Transverse colon (tissue), 4 donors: ENCODE measurements at places on chromosomes 2 and 18. TPM values are rescaled to one million over a fixed set of nuclear protein-coding genes. Genes with fewer than 3 reads are reported as not detected.

DNA sequence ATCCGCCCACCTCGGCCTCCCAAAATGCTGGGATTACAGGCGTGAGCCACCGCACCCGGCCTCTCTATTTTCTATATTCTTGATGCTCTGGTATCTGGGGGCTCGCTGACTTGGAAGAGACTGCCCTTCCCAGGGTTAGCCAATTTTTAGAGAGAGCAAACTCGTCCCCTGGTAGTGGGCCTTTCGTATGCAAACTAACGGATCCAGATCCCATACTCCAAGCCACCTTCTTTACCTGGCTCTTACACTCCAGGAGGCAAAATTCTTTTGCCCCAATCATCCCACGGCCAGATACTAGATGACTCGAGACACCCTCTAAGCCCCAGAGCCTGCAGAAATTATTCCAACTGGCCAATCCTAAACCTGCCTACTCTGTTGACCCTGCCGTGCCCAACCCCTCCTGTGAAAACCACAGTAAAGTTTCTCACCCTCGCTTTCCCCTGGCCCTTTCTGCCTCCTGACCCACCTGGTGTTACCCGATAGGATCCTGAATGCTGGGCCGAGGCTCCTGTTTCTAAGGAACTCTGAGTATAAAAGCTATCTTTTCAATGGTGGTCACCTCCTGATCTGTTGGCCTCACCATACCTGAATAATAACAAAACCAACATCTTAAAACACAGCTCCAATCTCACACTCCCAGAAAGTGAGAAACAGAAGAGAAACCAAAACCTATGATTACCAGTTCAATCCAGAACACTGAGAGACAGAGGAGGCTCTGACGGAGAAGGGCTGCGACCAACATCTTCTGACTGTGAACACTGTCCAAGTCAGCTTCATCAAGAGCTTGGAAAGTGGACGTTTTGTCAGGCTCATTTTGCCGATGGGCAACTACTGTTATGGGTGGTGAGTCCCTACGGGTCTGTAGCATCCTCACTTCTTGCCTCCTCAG, 57.6 kb upstream of the ZNF532 start:
- DNase-seq, result peak; percentile 16

GRCh38 chr2:26438526-26438925, 36.8 kb downstream of the DRC1 start:
- no peak for DNase-seq

DNA sequence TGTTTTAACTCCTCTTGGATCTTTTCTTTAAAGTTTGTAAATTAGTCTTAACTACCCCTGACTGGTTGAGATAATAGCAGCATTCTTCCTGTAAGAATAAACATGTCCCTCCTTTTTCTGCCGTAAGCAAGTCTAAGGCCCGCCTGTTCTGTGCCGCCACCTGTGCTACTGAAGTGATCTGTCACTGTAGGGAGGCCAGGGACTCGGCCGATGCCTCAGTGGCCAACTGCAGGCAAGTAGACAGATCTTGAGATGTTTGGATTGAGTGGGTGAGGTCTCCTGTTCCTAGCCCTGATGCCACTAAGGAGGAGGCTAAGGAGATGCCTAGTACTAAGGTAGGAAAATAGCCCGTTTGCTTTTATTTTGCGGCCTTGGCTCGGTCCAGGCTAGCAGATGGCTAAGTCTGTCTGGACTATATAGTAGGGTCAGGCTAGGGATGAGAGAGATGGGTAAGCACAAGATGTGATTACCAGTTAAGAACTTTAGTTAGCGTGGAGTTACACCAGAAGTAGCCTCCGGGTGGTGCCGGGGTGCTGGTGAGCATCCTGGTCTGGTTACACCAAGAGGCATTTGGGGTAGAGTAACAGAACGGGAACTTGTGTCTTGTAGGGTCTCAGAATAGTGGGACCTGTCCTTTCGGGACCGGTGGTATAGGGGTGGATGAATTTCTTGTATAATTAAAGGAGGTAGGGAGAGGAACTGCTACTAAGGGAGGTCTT, 584.2 kb downstream of the SUCLG1 start:
- DNase-seq, result no peak

GRCh38 chr2:152620208-152620607, 97.1 kb downstream of the PRPF40A start:
- DNase-seq, result no peak

DNA sequence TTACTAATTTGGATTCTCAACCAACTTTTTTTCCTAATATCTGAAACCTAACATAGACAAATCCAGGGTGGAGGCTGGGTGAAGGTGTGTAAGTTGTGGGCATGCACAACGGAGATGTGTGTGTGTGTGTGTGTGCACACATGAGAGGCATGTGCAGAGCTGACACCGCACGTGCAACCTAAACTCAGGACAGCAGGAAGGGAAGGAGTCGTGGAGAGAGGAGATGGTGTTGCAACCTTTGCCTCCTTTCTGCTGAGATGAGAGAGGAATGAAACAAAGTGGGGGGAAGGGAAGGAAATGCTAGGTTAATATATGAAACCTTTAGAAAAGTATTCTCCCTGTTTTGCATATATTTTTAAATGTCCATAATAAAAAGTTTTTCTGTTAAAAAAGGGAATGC, 64.7 kb downstream of the KCTD1 start:
- no peak for DNase-seq

- no peak for DNase-seq
These were observed 1.0 kb upstream of the FAHD2A start for GRCh38 chr2:95401480-95401879.

- DNase-seq, result no peak
These were observed 87.4 kb upstream of the SALL3 start for GRCh38 chr18:78892177-78892576.

The ANKRD62 gene
- total RNA-seq, result not detected

The WNT10A gene
- not detected for total RNA-seq

The TMEM247 gene
- not detected for total RNA-seq

The IMPA2 gene
- 290 TPM for total RNA-seq

The CD28 gene
- not detected for total RNA-seq

The FZD7 gene
- total RNA-seq, result 14.5 TPM
